ENCODE measurements at places on chromosomes 5 and 9.
A peak's percentile ranks its signal among the peaks of the same experiment; 100 is the strongest.

DNA sequence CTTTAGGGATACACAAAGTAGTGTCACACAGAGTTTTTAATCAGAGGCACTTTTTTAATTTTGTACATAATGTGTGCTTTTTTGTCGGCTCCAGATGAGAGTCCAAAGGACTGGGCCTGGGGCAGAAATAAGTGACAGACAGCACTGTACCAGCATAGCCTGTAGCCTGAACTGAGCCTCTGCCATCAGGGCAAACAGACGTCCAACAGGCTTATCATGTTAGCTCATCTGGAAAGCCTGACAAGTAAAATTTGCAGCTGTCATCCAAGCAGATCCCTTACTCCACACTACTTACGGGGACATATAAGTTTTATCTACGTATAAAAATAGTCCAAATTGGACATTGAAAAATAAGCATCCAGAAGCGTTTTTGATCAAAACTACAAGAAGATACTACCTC is 233.1 kb upstream of the GAS1 start:
- no peak for DNase-seq

- DNase-seq: no peak
These were observed 99.5 kb downstream of the PAX5 start for GRCh38 chr9:36934478-36935065.

- peak; percentile 6 for DNase-seq
These were observed 113.2 kb downstream of the STK32A start for GRCh38 chr5:147348046-147348445.

DNA sequence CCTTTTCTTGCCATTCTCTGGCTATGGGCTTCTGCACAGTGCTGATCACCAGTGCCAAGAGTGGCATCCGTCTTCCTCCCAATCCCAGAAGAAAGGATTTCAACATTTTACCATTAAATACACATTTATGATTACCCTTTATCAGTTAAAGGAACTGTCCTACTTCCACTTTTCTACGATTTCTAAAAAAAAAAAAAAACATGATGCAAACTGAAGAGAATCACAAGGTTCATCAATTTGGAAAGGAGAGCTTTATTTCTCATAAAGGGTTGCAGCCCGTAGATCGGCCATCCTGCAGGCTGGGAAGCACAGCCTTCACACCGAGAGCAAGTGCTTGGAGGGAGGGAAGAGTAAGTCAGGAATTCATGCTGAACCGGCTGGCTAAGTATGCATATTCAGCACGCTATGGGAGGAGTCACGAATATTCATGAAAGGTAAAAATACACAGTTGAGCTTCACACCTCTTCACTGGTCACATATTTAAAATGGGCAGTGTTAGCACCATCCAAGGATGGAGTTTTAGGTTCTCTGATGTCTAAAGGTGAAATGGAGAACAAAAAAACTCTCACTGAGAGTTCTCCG is 52.5 kb upstream of the SEMA4D start:
- DNase-seq: no peak

DNA sequence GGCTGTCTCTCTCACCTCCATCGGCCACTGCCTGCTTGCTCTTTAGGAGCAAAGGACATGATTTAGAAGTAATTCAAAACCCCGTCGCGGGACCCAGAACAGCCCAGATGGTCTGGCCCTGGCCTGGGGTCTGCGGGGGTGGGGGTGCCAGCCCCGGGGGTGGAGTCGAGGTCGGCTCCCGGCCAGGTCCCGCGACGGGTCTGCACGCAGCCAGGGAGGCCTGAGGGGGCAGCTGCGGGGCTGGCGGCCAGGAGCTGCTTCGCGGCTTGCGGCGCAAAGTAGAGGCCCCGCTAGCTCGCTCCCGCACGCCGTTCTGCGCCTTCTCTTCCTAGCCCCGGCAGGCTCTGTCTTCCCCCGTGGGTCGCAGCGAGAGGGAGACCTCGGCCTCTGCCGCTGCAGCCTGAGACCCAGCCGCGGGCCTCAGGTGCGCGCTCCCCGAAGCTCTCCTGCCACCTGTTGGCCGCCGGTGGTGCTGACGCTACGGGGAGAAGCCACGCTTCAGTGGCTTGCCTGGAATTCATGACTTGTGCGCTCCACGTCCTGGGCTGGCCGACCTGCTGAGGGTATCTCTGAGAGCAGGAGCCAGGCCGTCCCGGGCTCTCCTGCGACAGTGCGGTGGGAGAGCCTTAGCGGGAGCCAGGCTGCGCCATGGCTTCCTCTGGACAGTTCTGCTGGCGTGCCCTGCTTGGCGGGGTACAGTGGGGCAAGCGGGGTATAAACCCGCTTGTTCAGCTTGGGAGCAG is 157.2 kb upstream of the PITX1 start:
- peak; percentile 75 for DNase-seq

DNA sequence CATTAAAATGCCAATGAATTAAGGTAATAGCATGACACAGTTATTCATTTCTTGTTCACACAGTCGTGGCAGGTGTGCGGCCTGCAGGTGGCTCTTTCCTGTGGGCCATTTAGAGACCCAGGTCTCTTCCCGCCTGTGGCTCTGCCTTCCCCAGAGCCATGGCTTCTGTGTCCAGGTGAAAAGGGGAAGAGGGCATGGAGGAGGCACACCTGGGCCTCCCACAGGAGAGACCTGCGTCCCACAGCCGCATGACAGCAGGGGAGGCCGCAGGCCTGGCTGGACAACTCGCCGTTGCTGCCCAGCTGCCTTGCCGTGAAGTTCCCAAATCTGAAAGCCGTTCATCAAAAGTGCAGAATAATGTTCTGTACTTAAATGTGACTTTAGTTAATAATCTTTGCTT is 14.4 kb upstream of the PLEKHG4B start:
- no peak for DNase-seq

DNA sequence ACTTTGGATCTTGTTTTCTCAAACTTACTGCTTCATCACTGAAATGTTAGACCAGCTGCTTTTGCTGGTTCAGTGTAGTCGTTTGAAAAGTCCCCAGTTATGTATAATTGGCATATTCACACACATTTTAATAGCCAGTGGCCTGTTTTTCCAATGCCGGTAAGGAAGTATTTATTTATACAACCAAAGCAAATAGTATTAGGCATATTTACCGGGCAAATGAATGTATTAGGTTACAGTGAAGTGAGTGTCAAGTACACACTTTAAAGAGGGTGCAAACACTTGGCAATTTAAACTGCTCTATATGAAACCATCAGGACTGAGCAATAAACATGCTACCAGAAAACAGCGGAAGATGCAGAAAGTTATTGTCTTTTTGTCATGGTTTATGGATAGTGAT is 242.9 kb downstream of the MCTP1 start:
- peak; percentile 28 for DNase-seq

DNA sequence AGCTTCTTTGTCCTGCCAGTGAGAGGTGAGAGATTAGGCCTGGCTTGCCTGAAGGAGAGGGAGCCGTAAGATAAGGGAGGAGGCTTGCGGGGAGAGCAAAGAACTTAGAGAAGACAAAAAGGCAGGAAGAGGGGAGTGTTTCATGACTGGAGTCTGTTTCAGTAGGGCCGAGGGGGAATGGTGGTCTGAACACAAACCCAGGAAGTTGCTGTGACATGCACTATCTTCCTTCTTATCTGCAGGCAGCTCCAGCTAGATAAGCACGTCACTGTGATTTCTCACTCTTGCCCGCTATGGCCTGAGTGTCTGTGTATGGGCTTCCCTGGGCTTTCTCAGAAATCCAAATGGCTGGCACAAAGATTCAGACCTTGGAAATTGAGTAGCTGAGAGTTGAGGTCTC is 307.5 kb upstream of the CLINT1 start:
- no peak for DNase-seq

GRCh38 chr9:1094749-1095148 is 44.6 kb downstream of the DMRT2 start:
- no peak for DNase-seq

DNA sequence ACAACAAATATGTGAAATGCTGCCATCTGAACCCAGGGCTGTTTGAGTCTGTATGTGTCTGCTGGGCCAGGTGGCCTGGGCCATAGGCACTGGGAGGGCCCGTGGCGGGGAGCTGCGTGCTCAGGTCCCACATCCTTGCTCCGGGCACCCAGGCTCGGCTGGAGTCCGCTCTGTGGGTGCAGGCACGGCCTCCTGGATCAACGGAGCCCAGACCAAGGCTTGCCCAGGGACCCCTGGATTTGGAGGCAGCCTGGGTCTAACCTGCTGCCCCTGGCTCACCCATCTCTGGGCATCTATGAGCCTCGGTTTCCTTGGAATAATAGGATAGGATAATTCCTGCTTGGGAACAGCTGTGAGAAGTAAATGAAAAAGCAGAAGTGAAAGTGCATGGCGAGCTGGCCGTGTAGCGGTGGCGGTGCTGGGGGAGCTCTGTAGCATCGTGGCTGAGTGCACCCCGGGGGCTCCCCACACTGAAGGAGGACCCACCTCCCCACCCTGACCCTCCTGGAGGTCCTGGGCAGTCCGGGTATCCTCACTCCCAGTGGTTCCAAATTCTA is 1.2 kb downstream of the CDHR2 start:
- DNase-seq: no peak

- DNase-seq: no peak
These were observed 21.3 kb upstream of the LMNB1 start for GRCh38 chr5:126755593-126755992.

- no peak for DNase-seq
These were observed 104.2 kb upstream of the RAI14 start for GRCh38 chr5:34551911-34552433.

- DNase-seq: no peak
These were observed 61.6 kb downstream of the GADD45G start for GRCh38 chr9:89666364-89666763.

- DNase-seq: no peak
These were observed 18.5 kb upstream of the FER start for GRCh38 chr5:108729242-108729615.

GRCh38 chr5:59356813-59357380 is 536.6 kb downstream of the PDE4D start:
- peak; percentile 42 for DNase-seq

All from choroid plexus epithelial cell (primary cell).